Aortic smooth muscle cell (primary cell): ENCODE measurements at places on chromosomes 7 and 10. TPM values are rescaled to one million over a fixed set of nuclear protein-coding genes. Genes with fewer than 3 reads are reported as not detected.

Gene JCAD
- 17.1 and 17.3 TPM in 2 replicates for total RNA-seq

Gene NEUROG3
- not detected in 2 replicates for total RNA-seq

Gene DBF4
- 10.3 and 10.4 TPM in 2 replicates for total RNA-seq

Gene NEUROD6
- not detected in 2 replicates for total RNA-seq

Gene BLNK
- total RNA-seq = not detected in 2 replicates

Gene EXOSC1
- 27.9 and 32.0 TPM in 2 replicates for total RNA-seq

Gene GARIN1A
- 0.92 and 1.6 TPM in 2 replicates for total RNA-seq

Gene STAM
- 14.1 and 17.9 TPM in 2 replicates for total RNA-seq

Gene ITGA8
- 289 and 543 TPM in 2 replicates for total RNA-seq

Gene TMEM270
- not detected in 2 replicates for total RNA-seq

Gene NRP1
- total RNA-seq = 813 and 990 TPM in 2 replicates

Gene AIMP2
- total RNA-seq = 31.0 and 42.7 TPM in 2 replicates

Gene CNPY1
- not detected in 2 replicates for total RNA-seq
